AG09319 (cell line): ENCODE measurements at places on chromosomes 1 and 21.

DNA sequence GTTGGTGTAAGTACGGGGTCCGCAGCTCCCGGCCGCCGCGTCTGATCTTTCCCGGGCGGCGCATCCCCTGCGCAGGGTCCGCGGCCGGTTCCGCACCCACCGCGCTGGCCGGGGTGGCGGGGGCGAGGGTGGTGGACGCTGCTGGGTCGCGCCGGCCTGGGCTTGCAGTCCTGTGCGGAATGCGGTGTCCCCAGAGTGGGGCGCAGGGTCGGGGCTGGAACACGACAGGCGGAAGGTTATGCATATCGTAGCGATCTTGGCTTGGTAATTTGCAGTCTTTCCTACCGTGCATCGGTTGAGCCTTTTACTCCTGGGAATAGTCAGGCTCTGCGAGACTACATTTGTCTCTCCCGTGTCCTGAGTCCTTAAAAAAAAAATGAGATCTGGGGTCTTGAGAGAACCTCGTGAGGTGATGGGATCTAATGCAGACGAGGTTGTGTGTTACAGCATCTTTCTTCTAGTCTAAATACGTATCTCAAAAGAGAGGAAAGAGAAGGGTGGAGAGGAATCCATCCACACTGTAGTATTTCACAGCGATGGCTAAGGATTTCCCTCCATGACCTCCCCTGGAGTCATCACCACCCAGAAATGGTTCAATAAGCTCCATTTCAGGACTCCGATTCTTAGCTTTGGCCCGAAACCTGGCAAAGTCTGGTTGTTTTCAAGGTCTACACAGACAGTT, 572 bp downstream of the ATP1B1 start:
- DNase-seq, result no peak

- DNase-seq, result no peak
Observed at GRCh38 chr1:82697965-82698364, 897.2 kb downstream of the ADGRL2 start.

DNA sequence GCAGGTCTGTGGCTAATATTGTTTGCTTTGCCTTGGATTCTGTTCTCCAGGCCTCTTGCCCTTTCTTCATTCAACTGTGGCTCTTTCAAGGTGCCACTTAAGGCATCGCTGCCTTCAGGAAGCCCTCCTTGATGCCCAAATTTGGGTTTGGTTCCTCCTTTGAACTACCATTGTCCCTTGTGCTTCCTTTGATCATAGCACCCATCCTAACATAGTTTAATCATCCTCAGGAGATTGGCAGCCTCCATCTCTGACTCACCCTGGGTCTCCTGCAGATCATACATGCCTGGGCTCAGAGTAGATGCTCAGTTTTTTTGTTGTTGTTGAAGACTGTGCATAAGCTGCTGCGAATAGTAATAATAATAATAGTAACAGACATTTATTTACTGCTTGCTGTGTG, 54.4 kb upstream of the ACOT11 start:
- DNase-seq, result no peak

- no peak for DNase-seq
Observed at GRCh38 chr21:41091616-41092015, 76.3 kb upstream of the BACE2 start.

- DNase-seq, result no peak
Observed at GRCh38 chr21:36004441-36004840, 55.9 kb downstream of the SETD4 start.

- no peak for DNase-seq
Observed at GRCh38 chr1:82227306-82228095, 426.8 kb downstream of the ADGRL2 start.

- DNase-seq, result peak; percentile 24
Observed at GRCh38 chr1:170471398-170472053, 60.4 kb upstream of the GORAB start.

DNA sequence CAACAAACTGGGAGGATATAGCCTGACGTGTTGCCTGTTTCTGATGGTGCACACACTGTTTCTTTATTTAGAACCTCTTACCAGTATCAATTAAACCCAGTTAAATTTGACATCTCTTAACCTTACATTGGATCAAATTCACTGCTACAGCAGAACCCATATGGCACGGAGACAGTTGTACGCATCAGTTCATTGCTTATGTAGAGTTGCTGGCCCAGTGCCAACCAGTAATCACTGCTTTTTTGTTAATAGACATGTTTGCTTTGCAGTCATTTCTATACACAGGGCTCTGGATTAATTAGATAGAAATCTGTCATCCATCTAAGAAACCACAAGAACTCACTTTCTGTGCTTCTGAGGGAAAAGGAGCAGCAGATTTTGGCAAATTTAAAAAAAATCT, 154.0 kb downstream of the RWDD3 start:
- no peak for DNase-seq

- DNase-seq, result no peak
Observed at GRCh38 chr1:163538667-163539066, 216.9 kb downstream of the NUF2 start.
